ENCODE measurements at places on chromosomes 2 and 18.

GRCh38 chr18:49585781-49586663, 24.2 kb downstream of the LIPG start:
- no peak for DNase-seq

DNA sequence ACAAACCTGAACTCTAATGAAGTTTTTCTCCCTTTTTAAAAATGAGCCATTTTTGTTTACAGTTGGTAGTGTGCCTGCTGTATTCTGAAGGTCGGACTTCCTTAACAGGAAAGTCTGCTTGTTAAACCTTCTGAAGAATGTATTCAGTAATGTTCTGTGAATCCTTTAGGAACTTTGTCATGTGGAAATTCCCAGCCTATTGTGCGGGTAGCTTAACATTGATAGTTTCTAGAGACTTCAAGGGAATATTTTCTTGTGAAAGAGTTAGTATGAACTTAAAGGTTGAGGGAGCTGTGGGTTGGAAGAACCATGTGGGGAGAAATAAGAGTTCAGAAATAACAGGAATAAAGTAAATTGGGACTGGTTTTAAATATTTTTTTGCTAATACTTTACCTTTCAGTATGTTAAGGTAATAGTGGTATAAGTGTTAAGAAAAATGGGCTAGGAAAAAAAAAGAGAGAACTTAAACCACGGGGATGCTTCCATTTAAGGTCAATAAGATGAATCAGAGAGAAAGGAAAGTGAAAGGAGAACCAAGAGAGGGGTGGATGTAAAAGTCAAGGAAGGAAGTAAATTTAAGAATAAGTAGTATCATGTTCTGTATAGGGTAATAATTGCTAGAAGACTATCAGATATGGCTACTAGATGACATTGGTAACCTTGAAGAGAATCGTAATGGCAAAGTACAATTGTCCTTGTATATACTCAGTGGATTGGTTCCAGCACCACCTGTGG, 90.5 kb downstream of the PMS1 start:
- DNase-seq = no peak

GRCh38 chr2:96116879-96117533, 635 bp upstream of the ADRA2B start:
- peak; percentile 65 for DNase-seq

- no peak for DNase-seq
These were observed 121.6 kb downstream of the ZFP36L2 start for GRCh38 chr2:43104763-43105162.

DNA sequence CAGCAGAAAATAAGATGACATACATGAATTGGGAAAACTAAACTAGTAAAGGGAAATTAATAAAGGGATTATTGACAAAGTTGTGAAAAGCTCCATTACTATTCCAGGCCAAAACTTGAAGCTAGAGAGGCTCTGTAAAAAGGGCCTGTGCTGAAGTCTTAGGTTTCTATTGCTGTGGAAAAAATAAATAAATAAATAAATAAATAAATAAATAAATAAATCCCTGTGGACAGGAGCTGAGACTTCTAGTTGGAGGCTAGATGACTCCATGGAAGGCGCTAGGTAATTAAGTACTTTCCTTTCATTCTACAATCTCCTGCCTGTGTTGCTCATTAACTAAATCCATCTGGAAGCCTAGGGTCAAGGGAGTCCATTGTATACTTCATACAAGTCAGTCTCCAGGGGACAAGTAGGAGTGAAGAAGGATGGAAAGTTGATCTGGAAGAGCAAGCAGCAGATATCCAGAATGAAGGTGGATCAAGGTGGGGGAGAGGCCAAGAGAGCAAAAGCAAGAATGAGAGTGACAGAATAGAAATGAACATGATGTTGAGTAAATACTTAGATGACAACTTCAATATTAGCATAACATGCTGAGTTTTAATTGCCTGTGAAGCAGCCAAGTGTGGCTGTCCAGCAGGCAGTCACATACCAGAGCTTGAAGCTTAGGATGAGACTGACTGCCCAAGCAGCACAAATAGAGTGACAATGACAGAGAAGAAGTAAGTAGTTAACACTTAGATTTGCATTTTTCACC, 26.2 kb upstream of the CCNT2 start:
- no peak for DNase-seq

DNA sequence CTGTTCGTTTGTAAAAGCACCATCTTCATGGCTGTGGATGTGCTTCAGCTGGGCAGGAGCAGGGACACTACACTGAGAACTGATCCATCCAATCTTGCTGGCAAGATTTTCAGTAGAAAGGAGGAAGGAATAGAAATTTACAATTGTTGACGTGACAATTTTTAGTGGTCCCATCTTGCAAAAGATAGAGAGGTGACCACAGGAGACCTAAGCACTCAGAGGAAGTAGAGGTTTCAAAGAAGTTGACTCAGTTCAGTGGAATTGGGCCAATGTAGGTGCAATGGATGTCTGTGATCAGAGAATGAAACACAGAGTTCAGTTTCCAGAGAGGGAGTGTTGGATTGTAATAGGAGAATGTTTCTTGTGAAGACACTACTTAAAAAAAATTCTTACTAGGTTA, 1.4 kb downstream of the UGT1A5 start:
- DNase-seq = no peak

- DNase-seq = no peak
These were observed 35.7 kb upstream of the MAT2A start for GRCh38 chr2:85503168-85503850.

DNA sequence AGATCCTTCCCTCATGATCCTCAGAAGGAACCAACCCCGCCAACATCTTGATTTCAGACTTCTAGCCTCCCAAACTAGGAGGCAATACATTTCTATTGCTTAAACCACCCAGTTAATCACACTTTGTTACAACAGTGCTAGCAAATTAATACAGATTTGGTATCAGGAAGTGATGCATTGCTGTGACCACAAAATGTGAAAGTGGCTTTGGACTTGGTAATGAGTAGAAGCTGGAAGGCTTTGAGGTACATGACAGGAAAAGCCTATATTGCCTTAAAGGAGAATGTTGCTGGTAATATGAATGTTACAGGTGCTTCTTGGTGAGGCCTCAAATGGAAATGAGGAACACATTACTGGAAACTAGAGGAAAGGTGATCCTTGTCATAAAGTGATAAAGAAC, 260.3 kb downstream of the SATB2 start:
- DNase-seq = no peak

DNA sequence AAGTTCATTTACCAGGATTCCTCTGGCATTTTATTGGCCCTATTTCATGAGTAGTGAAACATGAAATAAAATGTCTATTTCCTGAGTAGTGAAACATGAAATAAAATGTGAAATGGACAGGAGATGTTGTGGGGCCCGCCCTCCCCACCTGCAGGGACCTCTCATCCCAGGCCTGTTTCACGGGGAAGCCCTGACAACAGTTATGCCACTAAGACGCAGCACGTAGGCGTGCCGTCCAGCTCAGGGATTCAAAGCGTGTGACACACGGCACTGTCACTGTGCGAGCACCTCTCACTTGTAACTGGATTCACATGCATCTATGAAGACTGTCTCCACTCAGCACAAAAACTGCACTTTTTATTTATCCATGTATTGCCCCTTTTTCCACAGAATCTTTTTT, 83.4 kb upstream of the SNTG2 start:
- no peak for DNase-seq

DNA sequence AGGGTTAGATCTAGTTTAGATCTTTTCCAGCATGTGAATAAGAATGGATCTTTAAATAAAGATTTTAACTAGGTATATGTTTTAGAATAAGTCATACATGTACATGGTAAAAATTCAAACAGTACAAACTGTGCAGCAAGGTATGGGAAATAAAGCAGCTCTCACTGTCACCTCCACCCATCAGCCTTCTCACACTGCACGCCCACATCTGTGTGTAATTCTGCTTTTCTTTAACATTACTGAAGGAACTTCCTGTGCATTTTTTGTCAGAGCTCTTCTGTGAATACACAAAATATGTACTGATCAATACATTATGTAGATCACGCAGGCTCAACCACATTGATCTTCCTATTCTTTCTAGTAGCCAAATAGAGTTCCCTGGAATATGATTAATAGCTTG, 3.4 kb downstream of the CASP8 start:
- DNase-seq = peak; percentile 39

Measured in activated CD4-positive, alpha-beta memory T cell treated with anti-CD3 and anti-CD28 coated beads, Interleukin-2, amount 10 ng/mL, durations not matched to agents 7 days and 5 days (primary cell).